ENCODE measurements at places on chromosomes 4 and X.

- peak; percentile 1 for DNase-seq
Measured at GRCh38 chrX:39477762-39478120, 620.0 kb downstream of the BCOR start.

- no peak for DNase-seq
Measured at GRCh38 chr4:177562859-177563258, 120.6 kb upstream of the AGA start.

DNA sequence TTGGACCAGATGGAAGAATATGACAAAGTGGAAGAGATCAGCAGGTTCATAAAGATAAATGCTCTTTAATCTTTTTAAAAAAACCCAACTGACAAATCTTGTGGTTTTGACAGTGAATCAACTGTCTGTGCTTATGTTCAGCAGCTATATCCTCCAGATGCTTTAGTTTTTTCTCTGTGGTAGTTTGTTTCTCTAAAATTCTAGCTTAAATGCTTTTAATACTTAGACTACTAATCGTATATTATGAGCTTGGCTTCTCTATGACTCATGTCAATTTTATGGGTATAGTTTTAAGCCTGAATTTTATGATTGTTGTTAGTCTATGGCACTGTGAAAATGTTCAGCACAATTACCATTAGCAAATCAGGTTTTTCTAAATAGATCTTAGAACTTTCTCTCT, 12.9 kb downstream of the HHIP start:
- no peak for DNase-seq

GRCh38 chr4:153062652-153063168, 126.6 kb downstream of the FHDC1 start:
- DNase-seq: no peak

DNA sequence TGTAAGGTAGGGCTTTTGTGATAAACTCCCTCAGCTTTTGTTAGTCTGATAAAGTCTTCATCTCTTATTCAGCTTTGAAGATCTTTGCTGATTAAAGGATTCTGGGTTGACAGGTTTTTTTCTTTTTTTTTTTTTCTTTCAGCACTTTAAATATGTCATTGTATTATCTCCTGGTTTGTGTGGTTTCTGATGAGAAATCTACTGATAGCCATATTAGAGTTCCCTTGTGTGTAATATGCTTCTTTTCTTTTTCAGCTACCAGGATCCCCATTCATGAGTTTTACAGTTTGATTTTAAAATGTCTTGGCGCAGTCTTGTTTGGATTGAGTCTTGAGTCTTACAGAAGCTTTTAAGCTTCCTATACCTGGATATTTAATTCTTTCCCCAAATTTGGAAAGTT, 504.5 kb downstream of the TLL1 start:
- DNase-seq: no peak

DNA sequence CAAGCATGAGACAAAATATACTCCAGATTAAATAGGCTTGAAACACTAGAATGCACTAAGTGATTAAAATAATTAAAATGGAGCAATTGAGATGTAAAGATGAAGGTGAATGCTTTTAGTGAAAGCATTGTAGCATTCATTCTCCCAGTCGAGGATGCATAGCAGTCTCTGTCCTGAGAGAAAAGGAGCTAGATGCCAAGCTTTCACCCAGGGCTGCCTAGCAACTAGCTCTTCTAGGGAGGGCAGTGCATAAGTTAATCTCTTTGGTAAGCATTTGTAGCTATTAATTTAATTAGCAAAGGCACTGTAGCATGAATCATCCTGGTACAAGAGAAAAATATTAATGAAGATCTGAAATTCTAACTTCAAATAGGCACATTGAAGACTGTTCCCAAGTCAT, 1014.8 kb downstream of the C4orf33 start:
- DNase-seq: no peak

DNA sequence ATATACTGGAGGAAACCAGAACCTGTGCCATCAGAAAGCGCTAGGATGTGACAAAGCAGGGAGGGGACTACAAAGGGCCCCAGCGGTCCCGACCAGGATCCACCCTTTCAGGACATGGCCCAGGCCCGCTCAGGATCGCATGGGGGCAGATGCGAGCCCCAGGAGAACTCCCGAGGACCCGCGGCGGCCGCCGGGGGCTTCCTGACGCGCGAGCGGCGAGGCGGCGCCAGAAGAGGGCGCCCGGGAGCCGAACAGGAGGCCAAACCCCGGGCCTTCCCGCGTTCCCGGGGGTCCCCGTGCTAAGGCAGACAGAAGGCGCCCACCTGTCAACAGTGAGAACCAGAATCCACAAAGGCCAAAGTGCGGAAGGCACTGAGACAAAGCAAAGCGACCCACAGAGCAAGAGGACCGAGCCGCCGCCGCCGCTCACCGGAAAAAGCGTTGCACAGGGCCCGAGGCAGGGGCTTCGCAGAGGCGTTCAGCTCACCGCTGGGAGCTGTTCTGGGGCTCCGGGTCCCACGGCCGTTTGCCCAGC, 7.3 kb upstream of the OPN1LW start:
- peak; percentile 57 for DNase-seq

Measured in activated CD4-positive, alpha-beta T cell treated with anti-CD3 and anti-CD28 coated beads, Interleukin-2, amount 50 U/mL, for 4 hours (primary cell).